ENCODE measurements at places on chromosomes 4 and X.

- DNase-seq, result no peak
Observed at GRCh38 chr4:146256328-146256727, 42.0 kb downstream of the REELD1 start.

DNA sequence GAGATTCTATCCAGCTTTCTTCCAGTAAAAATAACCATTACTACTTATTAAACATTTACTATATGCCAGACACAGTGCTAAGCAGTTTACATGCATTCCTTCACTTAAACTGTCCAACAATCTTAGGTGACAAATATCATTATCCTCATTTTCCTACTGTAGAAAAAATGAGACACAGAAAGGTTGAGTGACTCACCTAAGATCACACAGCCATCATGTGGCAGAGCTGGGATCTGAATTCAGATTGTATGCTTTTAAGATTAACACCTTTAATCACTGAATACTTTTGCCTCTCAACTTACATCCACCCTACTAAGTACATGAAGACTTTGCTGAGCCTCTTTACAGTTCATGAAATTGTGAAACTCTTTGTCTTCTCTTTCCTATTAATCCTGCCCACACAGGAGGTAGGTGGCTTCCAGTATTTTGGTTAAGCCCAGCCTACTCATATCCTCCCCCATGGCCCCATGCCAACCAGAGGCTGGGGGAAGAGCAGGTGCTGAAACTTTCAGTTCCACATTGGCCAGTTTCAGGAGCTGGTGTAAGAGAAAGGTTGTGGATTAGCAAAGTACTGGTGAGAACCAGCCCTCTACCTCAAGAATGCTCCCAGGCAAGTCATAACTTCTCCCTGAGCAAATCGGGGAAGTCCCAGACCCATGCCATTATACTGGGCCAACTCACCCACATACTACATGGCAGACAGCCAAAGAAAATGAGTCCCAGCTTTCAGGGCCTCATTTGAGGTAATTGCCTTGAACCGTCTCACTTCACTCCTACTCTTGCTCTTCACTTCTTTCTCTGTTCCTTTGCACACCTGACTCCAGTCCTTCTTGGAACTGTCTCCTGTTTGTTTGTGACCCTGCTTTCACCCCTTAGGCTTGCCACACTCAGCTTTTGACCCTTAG, 211.1 kb downstream of the GUCY2F start:
- no peak for DNase-seq

DNA sequence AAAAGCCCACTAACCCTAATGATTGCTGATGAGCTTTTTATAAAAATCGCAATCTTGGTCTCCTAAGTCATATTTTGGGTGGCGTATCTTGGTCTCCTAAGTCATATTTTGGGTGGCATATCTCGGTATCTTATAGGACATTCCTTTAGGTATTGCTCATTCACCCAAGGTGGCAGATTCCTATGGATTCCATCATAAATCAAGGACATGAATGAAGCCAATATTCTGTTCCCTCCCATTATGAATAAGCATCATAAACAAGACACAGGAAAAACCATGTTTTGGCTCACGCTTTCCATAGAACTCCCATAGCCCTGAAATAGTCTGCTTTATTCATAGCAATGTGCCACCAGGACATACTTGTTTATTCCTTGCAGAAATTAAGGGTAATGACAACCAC, 95.0 kb upstream of the CD99 start:
- DNase-seq, result no peak

- DNase-seq, result no peak
Observed at GRCh38 chr4:38831653-38832052, 25.0 kb downstream of the TLR6 start.

- DNase-seq, result no peak
Observed at GRCh38 chrX:66018585-66019309, 21.1 kb downstream of the VSIG4 start.

GRCh38 chrX:122666601-122667000, 517.5 kb upstream of the GRIA3 start:
- no peak for DNase-seq
